ENCODE measurements at places on chromosomes 7 and 10.

- no peak for DNase-seq
These were observed 102.5 kb downstream of the FGFR2 start for GRCh38 chr10:121495719-121496118.

DNA sequence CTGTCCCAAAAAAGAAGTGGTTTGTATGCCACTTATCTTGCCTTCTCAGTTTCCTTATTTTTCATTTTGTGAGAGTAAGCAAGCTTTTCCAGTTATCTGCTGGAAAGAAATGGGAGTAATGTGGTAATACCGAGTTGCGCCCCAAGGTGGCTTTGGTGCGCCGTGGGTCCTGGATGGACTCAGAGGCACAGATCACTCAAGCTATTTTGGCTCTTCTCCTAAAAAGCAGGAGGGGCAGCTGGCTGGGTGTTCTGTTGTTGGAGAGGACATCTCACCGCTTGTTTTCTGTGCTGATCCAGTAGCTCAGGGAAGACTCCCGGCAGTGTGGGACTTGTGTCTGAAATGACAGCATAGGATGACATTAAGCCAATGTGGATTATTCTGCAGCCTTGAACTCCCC, 16.4 kb downstream of the PRKRIP1 start:
- peak; percentile 34 for DNase-seq

DNA sequence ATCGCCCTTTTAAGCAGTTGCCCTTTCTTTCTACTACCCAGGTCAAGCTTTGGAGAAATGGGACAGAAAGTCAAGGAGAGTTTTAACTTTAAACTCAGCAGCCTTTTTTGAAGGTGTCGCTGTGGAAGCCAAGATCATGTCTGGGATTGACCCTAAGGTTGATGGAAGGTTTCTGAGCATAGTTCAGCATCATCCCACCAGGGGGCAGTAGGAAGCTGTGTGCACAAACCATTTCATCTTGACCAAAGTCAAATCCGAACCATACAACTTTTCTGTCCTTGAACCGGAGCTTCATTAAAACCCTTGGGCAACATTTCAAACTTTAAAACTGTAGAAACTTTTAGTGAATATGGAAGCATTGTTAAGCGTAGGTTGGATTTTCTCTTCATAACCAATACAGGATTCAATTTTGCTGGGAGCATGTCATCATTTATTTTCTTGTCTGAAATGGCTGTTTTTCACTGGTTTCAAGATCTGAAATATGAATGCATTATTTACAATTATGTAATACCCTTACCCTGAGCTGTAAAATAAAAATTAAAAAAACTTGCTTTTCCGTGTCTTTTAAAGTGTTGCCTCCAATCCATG, 214.4 kb upstream of the KIAA1217 start:
- peak; percentile 42 for DNase-seq

GRCh38 chr10:16909961-16910792, 93.0 kb upstream of the RSU1 start:
- DNase-seq = peak; percentile 31

GRCh38 chr7:21184942-21185652, 242.8 kb upstream of the SP4 start:
- DNase-seq = no peak

GRCh38 chr10:4688168-4688567, 137.8 kb upstream of the AKR1E2 start:
- no peak for DNase-seq

DNA sequence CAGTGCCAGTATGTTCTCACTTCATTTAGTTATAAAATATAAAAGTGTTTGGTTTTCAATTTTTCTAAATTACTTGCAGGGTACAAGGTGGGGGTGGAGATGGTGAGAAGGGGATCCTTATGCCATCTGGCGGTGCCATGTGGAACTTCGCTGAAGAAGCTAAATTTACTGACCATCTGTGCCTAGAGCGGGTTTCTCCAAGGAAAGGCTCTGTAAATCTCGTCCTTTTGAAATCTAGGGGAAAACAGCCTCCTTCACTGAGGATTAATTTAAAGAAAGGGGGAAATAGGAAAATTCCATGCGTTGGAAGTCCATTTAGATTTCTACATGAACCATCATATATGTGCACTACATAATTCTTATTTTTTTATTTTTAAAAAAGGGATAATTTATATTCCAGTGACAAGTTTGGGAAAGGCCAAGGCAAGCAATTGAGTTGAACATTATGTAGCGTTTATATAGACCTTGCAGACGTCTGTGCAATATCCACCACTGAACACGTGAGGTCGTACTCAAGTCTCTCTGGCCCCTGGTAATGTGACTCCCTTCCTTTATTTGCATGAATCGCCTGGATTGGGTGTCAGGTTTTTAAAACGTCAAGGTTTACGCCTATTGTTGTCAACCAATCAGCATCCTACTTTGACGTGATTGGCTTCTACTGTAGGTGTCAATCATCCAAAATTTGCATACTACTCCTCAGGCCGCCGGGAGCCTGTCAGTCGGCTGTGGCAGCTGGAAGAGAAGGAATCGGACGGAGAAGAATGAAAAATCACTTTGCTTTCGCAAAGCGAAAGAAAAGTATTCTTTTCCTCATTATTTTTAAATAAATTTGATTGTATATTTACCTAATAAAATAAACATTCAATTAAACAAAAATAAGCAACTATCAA, 297.1 kb upstream of the NFE2L3 start:
- peak; percentile 81 for DNase-seq

GRCh38 chr10:19003341-19003740, 45.3 kb upstream of the MALRD1 start:
- DNase-seq = no peak

DNA sequence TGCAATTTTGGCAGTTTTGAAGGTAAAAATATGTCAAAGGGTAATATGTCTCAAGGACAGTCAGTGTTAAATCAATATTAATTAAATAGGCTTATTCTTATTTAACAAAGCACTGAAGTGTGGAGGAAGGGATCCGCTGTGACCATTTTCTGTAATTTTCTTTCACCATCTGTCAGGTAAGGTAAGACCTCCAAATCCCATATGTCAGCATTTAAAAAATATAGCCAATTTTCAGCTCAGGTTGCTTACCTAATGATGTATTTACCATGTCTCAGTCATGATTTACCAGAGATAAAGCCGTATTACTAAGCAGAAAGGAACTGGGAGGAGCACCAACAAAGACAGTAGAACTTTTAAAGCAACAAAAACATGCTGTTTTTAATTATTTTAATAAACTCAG, 683.9 kb downstream of the CCSER2 start:
- DNase-seq = no peak

GRCh38 chr10:123559823-123560092, 106.4 kb upstream of the GPR26 start:
- no peak for DNase-seq

- no peak for DNase-seq
These were observed 106.7 kb downstream of the PRKAG2 start for GRCh38 chr7:151770232-151770631.

DNA sequence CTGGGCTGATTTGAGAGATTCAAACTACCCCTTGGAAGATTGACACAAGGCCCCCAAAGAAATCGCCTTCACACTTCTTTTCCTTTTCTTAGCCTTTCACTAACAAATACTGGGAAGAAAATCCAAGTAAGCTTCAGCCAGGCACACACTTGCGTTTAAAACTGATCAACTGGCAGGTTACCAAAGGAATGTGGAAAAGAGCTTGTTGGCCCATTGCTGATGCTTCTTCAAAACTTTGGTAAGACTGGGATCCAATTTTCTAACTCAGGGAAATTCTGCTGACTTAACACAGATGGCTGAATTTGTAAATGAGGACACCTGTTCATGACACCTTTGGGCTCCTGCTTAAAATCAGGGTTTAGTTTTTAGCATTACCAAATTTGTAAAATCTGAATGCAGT, 464.5 kb upstream of the GALNT17 start:
- DNase-seq = no peak
